RCC 7860 (cell line): ENCODE measurements at places on chromosomes 1 and 21.

DNA sequence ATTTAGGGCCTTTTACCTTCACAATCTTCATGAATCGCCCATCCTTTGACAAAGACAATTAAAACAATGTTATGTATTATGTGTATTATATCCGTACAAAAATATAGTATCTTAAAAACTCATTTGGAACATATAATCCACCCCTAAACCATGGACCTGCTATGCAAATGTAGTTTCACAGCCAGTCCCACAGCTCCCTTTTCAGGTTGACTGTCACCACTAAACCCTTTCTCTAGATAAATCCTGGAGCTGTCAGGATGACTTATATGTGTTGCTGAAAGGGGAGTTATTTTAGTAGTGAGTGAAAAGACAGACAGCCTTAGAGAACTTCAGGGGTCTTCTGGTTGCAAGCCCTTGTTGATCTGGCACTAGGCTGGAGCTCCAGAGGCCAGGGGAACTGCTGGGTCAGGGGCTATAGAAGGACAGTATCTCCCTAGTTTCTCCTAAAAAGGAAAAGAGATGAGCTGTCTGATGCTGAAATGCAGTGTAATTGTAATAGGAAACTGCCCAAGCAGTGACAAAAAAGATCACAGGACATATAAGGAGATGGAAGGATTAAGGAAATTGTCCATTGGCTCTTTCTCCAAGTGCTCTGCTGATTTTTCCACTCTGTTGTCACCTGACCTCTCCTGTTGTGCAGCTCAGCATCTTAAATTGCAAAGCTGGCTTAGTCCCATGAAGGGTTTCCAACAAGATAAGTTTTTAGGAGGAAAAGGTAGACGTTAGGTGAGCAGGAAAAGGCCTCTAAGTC, 127.7 kb downstream of the S1PR1 start:
- no peak for DNase-seq

GRCh38 chr1:170096806-170097340, 22.4 kb upstream of the KIFAP3 start:
- no peak for DNase-seq

- no peak for DNase-seq
Observed at GRCh38 chr1:246579818-246580217, 13.6 kb downstream of the CNST start.

DNA sequence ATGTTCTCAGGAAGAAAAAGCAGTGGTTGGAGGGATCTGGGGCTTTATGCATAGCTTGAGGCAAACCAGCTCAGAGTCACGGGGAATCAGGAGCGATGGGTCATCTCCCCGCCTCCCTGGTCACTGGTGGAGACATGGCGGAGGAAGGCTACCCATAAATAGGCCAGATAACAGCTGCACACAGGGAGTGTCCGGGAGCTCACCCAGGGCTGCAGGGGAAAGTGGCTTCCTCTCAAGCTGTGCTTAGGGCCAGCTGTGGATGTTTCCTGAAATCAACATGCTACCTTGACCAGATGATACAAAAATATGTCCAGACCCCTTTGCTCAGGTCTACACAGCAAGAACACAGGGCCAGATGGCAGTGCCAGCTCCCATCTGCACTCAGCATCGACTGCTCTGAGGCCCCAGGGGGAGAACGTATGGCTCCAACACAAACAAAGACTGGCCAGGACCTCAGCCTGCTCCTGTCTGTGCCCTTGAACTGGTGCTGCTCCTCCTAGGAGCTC, 27.1 kb upstream of the RERE start:
- no peak for DNase-seq

DNA sequence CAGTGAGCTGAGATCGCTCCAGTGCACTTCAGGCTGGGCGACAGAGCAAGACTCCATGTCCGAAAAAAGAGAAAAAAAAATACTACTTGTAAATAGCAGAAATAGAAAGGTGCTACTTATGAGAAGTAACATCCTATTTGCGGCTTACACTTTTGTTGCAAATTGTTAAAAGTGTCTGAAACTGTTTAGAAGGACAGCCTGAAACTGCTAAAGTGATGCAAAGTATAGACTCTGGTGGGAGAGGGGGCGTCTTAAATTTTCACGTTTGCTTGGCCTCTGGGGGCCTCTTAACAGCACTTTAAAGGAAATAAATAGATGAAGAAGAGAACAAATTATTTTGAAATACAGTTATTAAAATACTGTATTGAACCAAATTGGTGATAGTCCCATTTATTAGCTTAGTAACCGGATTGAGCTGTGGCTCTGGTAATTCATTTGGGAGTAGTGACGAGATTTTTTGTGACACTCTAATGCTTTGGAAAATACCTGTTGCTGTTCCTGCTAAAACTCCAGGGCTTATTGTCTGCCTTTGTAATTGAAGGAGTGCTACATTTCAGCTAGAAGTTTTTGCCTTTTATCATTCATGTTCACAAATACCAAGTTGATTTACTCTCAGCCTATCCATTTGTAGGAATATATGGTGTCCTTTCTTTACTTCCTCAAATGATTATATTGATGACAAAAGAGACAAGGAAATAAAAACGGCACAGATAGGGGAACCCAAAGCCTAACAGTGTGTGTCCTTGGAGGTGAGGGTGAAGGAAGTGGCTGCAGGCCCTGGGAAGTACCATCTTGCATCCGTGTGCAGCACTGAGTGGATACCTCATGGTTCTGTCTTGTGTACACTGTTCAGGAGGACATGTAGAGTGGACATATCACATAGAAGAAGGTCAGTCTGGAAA, 6.2 kb downstream of the PKNOX1 start:
- DNase-seq = no peak

DNA sequence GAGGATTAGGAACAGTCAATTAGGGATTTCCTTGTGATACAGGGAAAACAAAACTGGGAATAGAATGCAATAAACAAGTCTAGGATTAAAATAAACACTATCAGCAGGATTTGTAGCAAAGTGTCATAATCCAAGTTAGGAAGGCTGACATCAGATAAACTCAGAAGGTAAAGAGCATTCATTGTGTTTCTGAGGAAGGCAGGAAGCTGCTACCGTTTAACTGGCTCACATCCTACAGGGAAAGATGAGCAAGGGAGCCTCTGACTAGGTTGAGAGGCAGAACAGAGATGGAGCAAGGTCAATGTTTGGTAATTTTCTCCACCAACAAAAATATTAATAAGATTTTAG, 124.7 kb downstream of the POU2F1 start:
- DNase-seq = no peak

GRCh38 chr1:5385096-5385799, 607.0 kb downstream of the NPHP4 start:
- DNase-seq = no peak

GRCh38 chr1:234730475-234730769, 120.4 kb upstream of the IRF2BP2 start:
- DNase-seq = no peak

- DNase-seq = no peak
Observed at GRCh38 chr1:99710994-99711393, 55.4 kb downstream of the FRRS1 start.

- DNase-seq = no peak
Observed at GRCh38 chr1:221877311-221877710, 135.4 kb upstream of the DUSP10 start.

DNA sequence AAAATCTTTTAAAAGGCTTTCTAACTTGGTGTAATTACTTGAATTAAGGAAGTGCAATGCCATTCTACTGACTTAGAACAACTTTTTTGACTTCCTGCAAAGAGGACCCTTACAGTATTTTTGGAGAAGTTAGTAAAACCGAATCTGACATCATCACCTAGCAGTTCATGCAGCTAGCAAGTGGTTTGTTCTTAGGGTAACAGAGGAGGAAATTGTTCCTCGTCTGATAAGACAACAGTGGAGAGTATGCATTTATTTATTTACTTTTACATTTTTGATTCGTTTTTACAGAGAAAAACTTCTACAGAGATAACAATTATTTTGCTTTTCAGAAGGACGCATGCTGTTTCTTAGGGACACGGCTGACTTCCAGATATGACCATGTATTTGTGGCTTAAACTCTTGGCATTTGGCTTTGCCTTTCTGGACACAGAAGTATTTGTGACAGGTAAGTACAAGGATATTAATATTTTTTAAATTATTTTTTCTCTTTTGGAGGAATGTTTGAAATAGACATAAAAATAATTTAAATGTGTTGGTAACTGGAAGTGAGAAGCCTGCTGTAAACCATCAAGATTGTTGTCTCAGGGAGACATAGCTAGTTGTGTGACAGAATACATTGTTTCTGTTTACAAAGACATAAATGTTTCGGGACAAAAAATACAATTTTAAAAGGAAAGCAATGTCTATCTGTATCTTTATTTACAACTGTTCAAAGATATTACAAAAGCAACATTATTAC, at the start of gene PTPRC:
PTPRC (plus strand) TSS at position 147 of the 742 bp plus-strand sequence; CDS start at position 376, 229 bp downstream.
- no peak for DNase-seq
